ENCODE measurements at places on chromosomes 12 and 14.

- DNase-seq: no peak
These were observed 2.4 kb upstream of the RAB15 start for GRCh38 chr14:64974563-64974962.

- no peak for DNase-seq
These were observed 117.0 kb upstream of the DYRK2 start for GRCh38 chr12:67531501-67531900.

DNA sequence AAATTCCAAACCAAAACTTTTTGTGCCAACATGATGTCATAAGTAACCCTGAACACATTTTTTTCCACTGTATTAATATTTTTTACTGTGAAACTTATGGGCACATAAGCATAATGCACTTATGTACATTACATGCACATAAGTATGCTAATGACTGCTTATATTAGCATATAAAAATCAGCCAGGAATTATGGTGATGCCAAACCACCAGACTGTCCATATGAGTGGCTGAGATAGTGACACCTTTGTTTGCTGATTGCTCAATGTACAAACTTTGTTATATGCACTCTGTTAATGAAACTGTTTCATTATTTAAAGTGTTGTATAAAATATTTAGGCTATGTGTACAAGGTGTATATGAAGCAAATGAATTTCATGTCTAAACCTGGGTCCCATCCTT is 32.3 kb downstream of the USP44 start:
- DNase-seq: no peak

DNA sequence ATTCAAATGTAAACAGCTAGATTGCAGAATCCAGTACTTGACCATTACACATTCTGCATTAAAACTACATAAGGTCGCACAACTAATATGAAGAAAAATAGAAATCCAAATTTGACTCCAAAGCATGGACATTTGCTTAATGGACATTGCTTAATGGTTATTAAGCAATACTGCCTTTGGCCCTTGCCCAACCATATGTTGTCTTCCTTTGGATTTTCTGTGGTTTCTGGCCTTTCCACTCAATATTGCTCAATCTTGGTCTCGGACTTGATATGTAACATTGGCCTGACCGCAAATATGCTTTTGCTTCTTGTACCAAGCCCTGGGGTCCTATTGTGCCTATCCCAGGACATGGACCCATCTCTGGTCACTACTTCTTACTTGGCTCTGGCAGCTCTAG is 67.2 kb downstream of the PTPRR start:
- DNase-seq: no peak
